Mammary epithelial cell (primary cell): ENCODE measurements at places on chromosomes 13 and 19. TPM values are rescaled to one million over a fixed set of nuclear protein-coding genes. Genes with fewer than 3 reads are reported as not detected.

Gene ZNF540
- polyA plus RNA-seq: 0.34 TPM

Gene SHD
- not detected for polyA plus RNA-seq

Gene GARIN5A
- polyA plus RNA-seq: 1.4 TPM

Gene FPR1
- 1.2 TPM for polyA plus RNA-seq

Gene PARP4
- polyA plus RNA-seq: 45.6 TPM

Gene SLC6A16
- 0.01 TPM for polyA plus RNA-seq

Gene LPAR2
- polyA plus RNA-seq: 18.6 TPM

Gene CLEC4M
- not detected for polyA plus RNA-seq

Gene IGFL2
- polyA plus RNA-seq: 1.3 TPM

Gene PCDH8
- not detected for polyA plus RNA-seq

Gene RNF225
- polyA plus RNA-seq: not detected

Gene GRK1
- not detected for polyA plus RNA-seq

Gene C19orf53
- 190 TPM for polyA plus RNA-seq

Gene NBEA
- 0.16 TPM for polyA plus RNA-seq

Gene TRPM4
- 12.6 TPM for polyA plus RNA-seq

Gene CLIP3
- polyA plus RNA-seq: 0.17 TPM
